Mucosa of gallbladder (tissue), 1 donor: ENCODE measurements at places on chromosomes 6 and 20. TPM values are rescaled to one million over a fixed set of nuclear protein-coding genes. Genes with fewer than 3 reads are reported as not detected.

PLCB1 gene
- total RNA-seq, result 19.0 TPM

TRIM10 gene
- 5.4 TPM for total RNA-seq

IL20RA gene
- 15.1 TPM for total RNA-seq

FILIP1 gene
- 22.9 TPM for total RNA-seq

GRCh38 chr6:27847706-27848105 is 64.5 kb downstream of the OR2B2 start:
- DNase-seq, result no peak

DNA sequence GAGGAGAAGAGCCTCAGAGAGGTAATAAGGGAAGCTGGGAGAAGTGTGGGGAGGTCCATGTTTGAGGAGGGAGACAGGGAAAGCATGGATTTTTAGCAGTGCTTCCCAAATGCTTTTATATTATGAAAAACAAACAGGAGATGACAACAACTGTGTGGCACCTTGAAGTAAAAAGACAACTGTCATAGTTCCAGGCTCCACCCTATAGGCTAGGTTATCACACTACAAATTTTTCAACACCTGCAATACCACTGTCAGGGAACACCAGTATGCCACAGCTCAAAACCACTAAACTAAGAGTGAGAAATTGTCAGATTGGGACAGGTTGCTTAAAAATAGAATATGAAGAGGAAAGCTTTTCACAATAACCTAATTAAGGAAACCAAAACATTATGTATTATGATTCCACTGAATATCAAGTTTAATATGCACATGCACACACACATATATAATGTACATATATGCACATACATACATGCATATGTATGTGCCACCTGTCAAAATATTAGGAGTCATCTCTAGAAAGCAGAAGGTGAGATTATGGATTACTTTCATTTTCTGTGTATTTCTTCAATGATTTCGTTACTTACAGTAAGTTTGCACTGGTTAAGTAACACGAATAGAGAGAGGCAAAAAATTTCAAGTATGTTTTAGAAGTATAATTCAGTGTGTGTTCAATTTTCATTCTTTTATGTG is 261.2 kb downstream of the PTPRK start:
- no peak for DNase-seq

DNA sequence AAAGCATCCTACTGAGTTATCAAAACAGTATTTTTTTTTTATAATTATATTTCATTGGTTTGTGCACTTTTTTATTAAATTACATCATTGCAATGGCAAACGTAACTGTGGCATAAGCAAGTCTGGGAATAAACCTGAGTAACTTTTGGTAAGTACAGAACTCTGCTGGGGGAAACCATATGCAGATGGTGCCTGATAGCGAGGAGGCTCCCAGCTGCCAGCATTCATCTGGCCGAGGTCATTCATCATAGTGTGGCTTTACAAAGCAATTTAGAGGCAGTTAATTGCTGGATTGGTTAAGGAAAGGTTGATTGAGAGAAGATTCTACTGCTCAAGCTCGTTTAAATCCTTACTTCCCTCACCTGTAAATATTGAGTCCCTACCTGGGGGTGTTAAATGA is 52.6 kb downstream of the HECA start:
- DNase-seq, result no peak

- DNase-seq, result no peak
These were observed 8.1 kb downstream of the ARHGAP18 start for GRCh38 chr6:129701721-129702455.

GRCh38 chr6:52595796-52596130 is 18.9 kb upstream of the TRAM2 start:
- DNase-seq, result no peak

DNA sequence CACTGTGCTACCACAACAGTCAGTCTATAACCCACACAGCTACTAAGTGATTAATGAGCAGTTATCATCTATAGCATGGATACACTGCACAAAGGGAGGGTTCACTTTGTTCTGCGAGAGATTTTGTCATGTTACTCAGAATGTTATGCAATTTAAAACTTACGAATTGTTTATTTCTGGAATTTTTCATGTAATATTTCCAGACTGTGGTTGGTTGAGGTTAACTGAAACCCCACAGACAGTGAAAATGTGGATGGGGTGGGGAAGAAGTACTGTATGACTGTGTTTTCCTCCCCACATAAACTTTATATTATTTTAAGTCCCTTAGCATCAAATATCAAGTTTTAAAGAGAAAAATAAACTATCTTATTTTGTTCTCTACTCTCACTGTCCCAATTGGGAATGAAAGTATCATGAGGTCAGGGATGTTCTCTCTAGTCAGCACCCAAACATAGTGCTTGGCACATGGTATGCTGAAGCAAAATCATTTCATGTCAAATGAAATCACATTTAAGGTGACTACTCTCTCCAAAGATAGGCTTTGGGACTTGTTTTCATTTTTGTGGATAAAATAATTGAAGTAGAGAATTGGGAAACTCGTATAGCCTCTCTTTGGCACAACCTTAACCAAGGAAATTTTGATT is 25.4 kb downstream of the DOP1A start:
- DNase-seq, result no peak

DNA sequence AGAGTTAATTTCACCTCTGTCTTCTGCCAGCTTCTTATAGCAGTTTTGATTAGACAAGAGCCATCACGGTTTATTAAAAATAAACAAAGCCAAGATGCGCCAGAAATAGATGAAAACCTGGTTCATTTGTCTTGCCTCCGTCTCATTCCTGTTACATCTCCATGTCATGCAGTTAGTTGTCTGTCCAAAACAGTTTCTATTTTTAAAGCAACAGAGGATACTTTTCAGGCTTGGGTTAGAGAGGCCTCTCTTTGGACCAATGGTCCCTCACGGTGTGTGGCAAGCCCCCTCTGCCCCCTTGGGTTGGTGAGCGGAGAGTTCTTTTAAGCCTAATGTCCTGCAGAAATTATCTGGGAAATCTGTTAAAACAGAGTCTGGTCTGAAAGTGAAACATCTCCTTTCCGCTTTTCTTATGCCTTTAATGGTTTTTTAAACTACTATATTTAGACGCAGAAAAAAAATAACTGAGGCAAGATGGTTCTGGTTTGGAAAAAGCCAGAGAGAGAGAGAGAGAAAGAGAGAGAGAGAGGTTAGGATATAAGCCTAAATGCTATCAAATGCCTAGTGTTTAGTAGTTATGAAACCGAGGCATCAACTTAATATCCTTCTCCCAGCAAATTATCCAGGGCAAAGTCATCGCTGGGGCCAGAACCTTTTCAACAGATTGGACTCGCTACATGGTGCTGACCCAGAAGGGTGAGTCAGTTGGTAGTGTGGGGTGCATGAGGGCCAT is 64.5 kb downstream of the ZDHHC14 start:
- DNase-seq, result no peak

DNA sequence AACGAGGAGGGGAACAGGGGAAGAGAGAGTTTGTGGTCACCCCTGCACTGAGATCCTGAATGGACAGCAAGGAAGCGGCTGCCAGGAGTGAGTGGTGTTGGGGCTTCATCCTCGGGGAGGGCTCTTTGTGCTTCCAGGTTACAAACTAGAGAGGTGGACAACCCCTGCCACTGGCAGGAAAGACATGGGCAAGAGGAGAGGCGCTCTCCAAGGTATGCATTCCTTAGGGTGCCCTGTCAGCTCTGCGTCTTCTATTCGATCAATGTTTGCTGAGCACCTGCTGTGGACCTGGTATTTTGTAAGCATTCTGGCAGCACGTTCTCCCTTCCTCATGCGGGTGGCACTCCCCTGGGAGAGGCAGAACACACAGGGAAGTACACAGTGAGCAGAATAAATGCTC is 93.6 kb downstream of the CDH4 start:
- no peak for DNase-seq

- no peak for DNase-seq
These were observed 17.7 kb upstream of the AHCY start for GRCh38 chr20:34320861-34321260.

DNA sequence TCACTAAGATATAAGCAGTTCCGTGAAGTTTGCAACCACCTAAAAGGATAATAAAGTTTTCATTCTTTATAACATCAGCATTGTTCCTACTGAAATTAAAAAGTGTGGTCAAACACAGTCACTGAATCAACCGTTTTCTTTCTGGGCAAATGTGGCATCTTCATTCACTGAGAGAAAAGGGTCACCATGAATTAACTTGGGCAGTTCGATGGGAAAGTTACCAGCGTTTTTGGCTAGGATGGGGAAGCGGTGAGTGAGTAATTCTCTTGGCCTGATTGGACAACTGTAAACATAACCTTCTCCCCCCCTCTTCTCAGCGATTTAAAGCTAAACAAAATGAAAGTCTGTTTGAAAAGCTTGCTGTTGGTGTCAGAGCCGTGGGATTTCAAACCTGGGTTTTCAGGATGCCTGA is 181.8 kb downstream of the SASH1 start:
- no peak for DNase-seq

- DNase-seq, result no peak
These were observed 301.9 kb downstream of the LAMA2 start for GRCh38 chr6:129184808-129185366.

DNA sequence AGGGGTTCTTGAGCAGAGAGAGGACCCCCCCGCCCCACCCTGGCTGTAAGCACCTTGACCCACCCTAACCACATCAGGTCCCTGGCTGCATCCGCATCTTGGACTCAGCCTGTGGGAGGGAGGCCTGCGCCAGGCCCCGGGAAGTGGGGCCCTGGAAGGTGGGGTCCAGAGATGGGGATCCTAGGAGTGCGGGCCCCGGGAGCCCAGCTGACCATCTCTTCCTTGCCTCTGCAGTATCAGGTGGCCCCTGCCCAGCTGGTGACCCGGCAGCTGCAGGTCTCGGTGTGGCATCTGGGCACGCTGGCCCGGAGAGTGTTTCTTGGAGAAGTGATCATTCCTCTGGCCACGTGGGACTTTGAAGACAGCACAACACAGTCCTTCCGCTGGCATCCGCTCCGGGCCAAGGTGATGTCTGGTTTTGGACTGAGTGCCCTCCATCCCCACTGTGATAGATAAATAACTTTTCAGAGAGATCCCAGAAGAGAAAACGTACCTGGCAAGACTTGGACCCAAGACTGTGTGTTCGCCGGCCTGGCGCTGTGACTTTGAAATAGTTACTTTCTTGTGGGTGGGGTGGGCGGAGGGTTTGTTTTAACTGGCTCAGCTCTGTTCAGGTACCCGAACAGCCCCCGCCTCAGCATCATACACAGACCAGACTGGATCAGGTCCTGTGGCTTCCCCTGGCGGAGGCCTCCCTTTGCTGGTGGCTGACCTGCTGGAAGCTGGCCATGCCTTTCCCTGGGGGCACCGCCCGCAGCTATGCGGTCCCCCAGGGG is 62.0 kb downstream of the EZR start:
- no peak for DNase-seq

- no peak for DNase-seq
These were observed 336.5 kb upstream of the ARID1B start for GRCh38 chr6:156440688-156441087.

GRCh38 chr20:36862857-36863668 is 12.9 kb upstream of the TLDC2 start:
- DNase-seq, result peak; percentile 35

DNA sequence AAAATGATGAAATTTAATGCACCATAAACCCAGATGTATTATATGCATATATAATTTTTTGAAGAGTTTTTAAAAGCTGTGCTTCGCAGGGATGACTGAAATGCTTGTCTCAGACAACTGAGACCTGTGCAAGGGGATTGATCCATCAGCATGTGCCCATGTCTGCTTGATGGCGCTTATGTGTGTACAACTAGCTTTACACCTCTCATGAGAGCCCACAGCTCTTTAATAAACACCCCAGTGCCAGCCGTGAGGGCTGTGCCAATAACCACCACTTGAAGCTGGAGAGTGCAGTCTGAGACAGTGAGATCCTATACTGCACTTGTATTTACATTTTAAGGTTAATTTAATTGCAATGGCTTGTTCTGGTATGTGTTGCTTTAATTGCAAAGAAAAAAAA is 225.5 kb downstream of the BCKDHB start:
- DNase-seq, result no peak
